ENCODE measurements at places on chromosomes 13 and 19.

GRCh38 chr19:43638995-43639518, 593 bp downstream of the CADM4 start:
- DNase-seq = no peak

GRCh38 chr13:25171517-25172302, at the start of gene AMER2:
AMER2 (minus strand) TSS chr13:25172288; CDS start chr13:25171619, 669 bp downstream.
- no peak for DNase-seq

GRCh38 chr19:35226748-35227147, 1.8 kb downstream of the FAM187B start:
- DNase-seq = no peak

DNA sequence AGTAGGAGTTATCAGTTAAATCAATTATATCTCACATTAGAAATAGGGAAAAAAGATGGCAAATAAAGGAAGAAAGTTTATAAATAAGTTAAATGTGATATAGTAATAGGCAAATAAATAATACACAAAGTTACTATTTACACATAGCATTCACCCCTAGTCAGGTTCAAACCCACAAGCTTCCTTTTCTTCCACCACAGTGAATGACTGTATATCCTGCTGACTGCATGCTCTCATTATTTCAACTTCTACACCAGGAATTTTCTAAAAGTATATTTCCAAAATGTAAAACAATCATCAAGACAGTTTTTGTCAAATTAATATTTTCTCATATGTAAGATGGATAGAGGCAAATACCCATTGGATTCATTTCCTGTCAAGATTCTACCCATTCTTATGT, 548.6 kb upstream of the SLITRK5 start:
- no peak for DNase-seq

DNA sequence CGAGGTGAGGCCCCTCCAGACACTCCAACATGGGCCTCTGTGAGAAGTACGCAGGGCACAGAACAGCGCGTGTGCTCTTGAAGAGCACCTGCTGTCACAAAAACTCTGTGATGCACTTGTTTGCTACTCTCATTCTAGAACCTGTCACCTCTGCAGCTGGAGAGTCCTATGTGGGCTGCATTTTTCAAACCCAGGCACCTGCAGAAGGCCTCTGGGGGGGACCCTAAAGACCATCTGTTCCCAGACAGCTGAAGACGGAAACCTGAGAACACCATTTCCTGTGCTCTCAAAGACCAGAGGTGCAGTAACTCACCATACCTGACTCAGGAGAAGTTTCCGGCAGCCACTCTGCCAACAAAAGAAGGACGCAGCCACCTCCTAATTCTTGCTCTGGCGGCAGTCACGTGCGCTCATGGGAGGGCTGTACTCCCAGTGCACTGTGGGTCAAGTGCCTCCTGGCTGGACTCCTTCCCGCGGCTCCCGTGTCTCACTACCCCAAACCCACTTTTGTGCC, 28.1 kb downstream of the RANBP3 start:
- peak; percentile 31 for DNase-seq

- DNase-seq = no peak
These were observed 309.3 kb upstream of the MAB21L1 start for GRCh38 chr13:35785576-35786303.

- DNase-seq = peak; percentile 83
These were observed 9.0 kb upstream of the MEIS3 start for GRCh38 chr19:47428177-47428894.

- DNase-seq = no peak
These were observed 16.8 kb upstream of the IGSF23 start for GRCh38 chr19:44596428-44597130.

GRCh38 chr13:38687246-38688229, 661 bp downstream of the FREM2 start:
- peak; percentile 9 for DNase-seq

DNA sequence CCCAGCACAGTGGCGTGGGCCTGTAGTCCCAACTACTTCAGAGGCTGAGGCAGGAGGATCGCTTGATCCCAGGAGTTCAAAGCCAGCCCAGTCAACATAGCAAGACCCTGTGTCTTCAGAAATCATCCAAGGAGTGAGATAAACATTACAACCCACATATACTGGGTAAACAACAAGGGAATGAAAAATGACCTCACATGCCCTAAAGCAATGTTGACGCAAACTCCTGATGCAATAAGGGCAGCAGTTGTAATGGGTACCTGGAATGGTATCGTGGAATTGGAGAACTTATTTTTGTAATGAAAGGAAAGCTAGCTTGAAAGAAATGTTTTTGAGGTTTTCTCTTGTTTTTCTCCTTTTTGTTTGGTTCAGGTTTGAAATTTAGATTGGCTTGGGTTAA, 24.5 kb upstream of the LGALS16 start:
- no peak for DNase-seq

GRCh38 chr13:113946409-113947181, 27.3 kb downstream of the C13orf46 start:
- no peak for DNase-seq

- DNase-seq = no peak
These were observed 7.9 kb upstream of the FBXL3 start for GRCh38 chr13:77034881-77035280.

GRCh38 chr19:36420961-36421748, 2.7 kb upstream of the ZFP82 start:
- DNase-seq = no peak

DNA sequence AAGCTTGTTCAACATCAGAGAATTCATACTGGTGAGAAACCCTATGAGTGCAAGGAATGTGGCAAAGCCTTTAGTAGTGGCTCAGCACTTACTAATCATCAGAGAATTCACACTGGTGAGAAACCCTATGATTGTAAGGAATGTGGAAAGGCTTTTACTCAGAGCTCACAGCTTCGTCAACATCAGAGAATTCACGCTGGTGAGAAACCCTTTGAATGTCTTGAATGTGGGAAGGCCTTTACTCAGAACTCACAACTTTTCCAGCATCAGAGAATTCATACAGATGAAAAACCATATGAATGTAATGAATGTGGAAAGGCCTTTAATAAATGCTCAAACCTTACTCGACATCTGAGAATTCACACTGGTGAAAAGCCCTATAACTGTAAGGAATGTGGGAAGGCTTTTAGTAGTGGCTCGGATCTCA, 25.2 kb downstream of the ZNF383 start:
- DNase-seq = no peak

DNA sequence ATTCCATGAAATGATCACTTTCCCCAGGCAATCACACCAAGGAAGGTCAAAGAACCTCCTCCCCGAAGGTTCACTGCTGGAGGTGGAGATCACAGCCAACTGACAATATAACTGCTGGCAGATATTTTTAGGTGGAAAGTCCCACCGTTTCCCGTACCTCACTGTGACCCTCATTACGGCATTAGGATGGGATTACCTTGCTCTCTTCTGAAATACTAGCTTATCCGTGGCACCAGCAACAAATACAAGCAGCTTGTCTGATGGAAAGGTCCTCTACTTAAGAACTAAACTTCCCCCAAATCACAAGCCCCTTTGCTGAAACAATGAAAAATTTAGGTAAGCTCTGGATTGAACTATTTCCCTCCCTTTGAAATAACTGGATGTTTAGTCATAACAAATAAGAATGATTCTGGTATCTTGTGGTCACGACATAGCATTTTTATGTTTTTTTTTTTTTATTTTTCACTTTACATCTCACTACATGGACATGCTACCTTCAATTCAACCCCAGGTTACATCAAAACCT, 178.9 kb downstream of the COL4A1 start:
- no peak for DNase-seq

GRCh38 chr13:84653915-84654534, 771.8 kb upstream of the SLITRK1 start:
- no peak for DNase-seq

- no peak for DNase-seq
These were observed 39.7 kb downstream of the GJA3 start for GRCh38 chr13:20121159-20121525.

- DNase-seq = no peak
These were observed 9.7 kb downstream of the DEDD2 start for GRCh38 chr19:42207767-42208271.

- no peak for DNase-seq
These were observed 102.9 kb downstream of the TEX26 start for GRCh38 chr13:31035185-31035965.

DNA sequence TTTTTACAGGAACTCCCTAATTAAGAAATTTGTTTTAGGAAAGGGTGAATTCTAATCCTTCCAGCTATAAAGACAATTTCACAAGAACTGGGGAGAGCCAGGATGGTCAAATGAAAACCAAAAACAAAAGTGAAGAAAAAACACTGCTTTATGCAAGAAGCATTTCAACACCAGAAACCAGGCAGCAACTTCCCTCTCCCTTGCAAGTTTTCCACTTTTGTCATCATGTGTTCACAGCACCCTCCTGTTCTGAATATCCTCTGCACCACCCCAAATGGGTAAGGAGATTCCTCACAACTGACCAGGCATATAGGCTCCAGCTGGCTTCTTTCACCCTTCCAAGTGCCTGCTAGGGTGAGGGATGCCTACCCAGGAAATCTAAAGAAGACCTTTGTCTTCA, 328.1 kb downstream of the TBC1D4 start:
- no peak for DNase-seq

DNA sequence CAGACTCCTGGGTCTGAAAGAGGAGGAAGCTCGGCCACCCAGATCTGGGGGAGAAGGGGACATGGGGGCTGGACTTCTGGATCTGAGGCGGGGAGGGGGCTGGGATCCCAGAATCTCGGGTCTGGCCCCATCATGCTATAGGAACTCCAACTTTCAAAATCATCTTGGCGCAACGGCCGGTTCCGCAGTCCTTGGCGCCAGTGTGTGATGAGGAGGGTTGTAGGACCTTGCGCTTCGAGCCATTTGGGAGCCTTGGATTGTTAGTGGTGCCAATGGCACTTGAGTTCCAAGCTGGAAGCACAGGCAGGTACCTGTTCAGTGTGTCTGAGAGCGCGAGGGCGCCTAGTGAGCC, 324 bp downstream of the RUVBL2 start:
- no peak for DNase-seq

DNA sequence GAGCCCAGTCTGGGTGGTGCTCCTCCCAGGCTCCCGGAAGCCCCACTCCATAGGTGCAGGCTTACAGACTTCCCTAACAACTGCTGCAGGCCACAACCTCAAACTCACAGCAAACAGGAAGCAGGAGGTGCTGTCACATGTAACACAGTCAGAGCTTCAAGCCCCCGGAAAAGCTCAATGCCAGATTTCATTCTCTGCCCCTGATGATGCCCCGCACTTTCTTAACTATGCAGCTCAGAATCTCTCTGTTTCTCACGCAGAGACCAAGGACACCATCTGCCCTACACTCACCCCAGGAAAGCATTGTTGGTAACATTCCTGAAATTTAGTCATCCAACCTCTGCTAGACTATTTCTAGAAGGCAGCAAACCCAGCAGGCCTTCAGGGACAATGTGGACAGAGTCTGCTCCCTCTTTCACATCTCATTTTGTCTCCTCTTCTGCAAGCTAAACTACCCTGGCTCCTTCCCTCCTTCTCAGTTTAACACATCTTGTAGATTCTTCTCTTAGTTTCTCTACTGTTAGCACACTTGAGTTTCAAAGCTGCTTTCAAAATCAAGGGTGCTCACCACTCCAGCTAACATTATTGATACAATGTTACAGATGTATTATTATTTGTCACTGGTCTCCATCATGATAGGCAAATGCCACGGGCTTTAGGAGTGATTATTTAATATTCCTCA, 162.5 kb downstream of the KCTD12 start:
- DNase-seq = no peak

DNA sequence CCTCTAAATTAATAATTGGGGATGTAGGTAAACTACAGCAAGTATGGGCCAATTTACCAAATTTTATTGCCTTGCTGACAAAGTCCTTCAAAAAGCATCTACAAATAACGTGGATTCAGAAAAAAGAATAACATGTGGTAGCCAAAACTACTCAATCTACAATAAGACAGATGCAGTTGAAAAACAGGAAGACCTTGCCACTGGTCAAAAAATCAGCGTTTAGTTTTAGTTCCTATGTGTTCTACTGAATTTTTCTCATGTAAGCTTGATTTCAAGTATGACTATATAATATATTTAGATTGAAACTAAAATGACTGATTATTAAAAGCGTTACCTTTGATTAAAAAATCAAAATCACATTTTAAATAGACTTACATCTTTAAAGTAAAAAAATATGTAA, 1317.6 kb downstream of the PCDH9 start:
- DNase-seq = no peak

DNA sequence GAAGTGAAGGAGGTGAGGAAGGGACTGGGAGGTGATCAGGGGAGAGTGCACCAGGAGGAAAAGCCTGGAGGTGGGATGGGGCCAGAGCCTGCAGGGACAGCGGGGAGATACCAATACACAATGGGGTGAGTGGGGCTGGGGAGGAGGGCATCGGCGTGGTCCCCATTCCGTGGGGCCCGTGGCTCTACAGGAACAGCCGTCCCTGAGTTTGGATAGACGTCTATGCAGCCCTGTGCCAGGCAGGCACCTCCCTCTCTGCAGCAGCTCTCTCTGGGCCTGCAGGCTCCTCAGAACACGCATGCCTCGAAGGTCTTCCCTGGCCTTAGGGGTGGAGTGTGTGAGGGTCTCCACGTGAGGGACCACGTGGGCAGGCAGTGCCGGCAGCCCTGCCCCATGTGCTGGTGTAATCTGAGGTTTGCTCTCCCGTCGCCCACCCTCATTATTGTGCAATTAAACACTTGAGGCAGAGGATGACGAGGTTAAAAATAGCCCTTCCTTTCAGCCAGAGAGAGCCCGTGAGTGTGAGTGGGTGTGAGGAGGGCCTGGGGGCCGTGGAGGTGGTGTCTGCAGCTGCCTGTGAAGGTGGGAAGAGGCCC, 16.5 kb downstream of the C2CD4C start:
- DNase-seq = peak; percentile 3

DNA sequence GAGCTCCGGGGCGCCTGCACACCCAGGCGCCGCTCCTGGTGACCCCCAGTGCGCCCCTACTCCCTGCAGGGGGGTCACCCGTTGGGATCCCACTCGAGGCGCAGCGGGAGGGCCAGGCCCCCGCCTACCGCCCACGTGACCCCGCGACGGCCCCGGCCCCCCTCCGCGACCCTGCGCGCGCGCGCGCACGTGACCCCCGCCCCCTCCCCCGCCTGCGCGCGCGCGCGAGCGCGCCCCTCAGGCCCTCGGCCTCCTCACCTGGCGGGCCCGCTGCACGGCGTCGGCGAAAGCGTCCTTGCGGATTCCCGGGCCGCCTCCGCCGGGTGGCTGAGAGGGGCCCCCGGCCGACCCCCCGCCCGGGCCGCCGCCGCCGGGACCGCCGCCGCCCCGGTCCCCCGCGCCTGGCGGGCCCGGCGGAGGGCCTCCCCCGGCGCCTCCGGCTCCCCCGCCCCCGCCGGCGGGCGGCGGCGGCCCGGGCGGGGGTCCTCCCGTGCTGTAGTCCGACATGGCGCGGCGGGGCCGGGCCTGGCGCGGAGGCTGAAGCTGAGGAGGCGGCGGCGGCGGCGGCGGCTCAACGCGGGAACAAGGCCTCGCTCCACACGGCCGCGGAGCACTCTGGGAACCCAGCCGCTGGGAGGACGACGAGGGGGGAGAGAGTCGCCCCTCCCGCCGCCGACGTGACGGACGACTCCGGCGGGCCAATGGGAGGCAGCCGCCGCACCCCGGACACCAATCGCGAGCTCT, at the start of gene KHSRP:
TSS of gene KHSRP (minus strand) at position 617 of the 744 bp plus-strand sequence. CDS start at position 507, 110 bp downstream.
- peak; percentile 52 for DNase-seq

DNA sequence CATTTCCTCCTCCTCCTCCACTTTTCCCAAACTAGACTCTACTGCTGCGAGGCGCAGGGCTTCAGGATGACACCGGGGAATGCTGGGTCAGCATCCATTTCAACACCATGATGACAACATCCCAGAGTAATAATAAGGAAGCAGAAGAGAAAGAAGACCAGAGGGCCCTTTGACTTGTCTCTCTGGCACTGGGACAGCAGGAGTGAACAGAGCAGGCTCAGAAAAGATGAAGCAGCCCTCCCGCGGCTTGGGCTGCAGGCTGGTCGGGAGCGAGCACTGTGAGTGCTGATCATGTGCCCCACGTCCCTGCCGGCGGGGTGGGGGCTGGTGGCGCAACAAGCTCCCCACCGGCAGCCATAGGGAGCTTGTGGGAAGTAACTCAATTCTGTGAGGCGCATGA, 30.5 kb downstream of the RANBP3 start:
- no peak for DNase-seq

Measured in activated naive CD4-positive, alpha-beta T cell treated with anti-CD3 and anti-CD28 coated beads, Interleukin-2, amount 50 U/mL, for 16 hours (primary cell).